ENCODE measurements at places on chromosomes 5 and 9.

DNA sequence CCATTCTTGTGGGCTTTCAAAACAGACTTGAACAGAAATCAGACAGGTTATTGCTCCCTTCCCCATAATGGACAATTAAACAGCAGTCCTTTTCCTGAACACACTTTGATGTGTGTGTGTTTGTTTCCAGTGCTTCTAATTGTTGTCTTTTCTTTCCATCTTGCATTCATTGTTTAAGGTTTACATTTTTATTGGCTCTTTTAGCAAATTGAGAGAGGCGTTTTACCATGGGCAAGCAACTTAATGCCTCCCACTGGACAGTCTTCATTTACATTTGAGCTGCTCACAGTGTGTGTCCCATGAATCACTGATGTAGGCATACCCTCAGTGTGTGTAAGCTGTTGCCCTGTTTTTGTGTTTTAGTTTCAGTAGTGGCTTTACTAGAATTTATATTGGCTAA is 25.0 kb downstream of the WDR36 start:
- no peak for DNase-seq

- DNase-seq: no peak
Observed at GRCh38 chr5:95835682-95836385, 13.3 kb upstream of the GLRX start.

GRCh38 chr9:114893221-114894010 is 37.0 kb downstream of the TNFSF8 start:
- no peak for DNase-seq

GRCh38 chr5:71948206-71948605 is 159.1 kb upstream of the MAP1B start:
- no peak for DNase-seq

DNA sequence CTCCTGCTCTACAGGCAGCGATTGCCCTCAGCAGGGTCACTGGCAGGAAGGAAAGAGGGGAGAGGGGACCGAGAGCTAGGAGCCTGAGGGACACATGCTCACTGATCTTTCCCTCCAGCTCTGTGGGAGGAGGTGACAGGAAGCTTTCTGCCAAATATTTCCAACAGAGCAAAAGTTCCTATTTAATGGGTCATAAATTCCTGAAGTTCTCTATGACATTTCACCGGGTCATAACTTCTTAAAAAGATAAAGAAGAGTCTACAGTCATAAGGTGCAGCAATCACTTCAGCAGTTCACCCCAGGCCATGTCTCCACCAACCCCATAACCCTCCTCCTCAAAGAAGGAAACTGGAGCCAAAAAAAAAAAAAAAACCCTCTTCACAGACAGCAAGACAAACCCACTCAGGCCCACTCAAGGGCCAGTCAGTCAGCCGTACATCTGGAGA is 481.1 kb downstream of the NR2F1-AS1 start:
- DNase-seq: no peak

DNA sequence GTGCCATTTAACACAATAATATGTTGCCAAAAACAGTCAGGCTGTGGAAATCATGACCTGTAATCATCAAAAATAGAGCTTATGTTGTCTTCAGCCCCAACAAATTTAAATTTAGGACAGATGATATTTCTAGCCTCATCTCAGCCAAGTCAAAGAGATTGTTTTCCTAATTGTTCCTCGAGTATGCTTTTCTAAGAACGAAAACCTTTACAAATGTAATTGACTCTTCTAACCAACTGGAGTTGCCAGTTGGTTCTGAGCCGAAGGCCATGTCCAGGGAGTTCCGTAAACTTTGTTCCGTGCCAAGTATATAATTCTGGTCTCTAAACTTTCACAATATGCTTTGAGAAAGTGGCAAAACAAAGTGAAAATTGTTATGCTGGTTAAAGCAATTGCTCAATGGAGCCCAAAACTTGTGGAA is 160.8 kb downstream of the CEMIP2 start:
- no peak for DNase-seq

- DNase-seq: no peak
Observed at GRCh38 chr5:177575488-177575887, 16.5 kb upstream of the TMED9 start.

- no peak for DNase-seq
Observed at GRCh38 chr9:133029994-133030316, 842 bp upstream of the GTF3C5 start.

Data from HuH-7 (cell line).